ENCODE measurements at places on chromosomes 7 and 10.

- DNase-seq: no peak
These were observed 405.2 kb upstream of the AUTS2 start for GRCh38 chr7:69193061-69193460.

GRCh38 chr10:127973791-127974311 is 66.9 kb downstream of the PTPRE start:
- DNase-seq: no peak

DNA sequence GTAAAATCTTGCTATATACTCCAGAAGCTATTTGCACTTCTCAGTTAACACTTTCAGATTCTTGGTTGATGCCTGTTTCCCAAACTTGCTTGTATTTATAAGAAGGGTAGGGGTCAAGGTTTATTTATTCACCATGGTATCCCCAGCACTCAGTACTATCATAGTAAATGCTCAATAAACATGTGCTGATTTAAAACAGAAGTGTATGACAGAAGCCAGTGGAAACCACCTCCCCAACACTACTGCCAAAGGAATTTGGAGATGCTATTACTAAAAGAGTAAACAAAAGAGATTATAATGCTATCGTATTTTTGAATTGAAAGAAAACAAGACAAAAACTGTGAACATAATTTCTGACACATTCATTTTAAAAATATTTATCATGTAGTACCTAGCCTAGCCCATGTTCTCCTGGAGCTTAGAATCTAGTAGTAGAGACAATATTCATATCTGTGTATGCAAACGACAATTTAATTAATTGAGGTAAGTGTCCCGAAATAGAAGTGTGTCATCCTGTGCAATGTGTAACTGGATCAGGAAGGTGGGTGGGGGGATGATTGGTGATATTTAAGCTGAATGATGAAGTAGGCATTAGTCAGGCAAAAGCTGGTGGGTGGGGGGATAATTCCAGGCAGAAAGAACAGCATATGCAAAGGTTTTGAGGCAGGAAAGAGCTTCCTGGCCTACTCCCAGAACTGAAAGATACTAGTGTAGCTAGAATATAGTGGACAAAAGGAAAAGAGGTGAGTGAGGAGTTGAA is 77.5 kb downstream of the HGF start:
- DNase-seq: no peak

DNA sequence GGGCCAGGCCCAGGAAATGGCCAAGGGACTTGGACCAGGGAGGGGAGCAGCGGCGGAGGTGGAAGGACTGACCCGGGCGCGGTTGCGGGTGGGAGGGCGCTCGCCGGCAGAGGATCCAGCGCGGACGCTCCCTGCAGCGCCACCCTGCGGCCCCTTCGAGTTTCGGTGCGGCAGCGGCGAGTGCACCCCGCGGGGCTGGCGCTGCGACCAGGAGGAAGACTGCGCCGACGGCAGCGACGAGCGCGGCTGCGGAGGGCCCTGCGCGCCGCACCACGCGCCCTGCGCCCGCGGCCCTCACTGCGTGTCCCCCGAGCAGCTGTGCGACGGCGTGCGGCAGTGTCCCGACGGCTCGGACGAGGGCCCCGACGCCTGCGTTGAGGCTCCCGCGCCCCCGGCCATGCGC is 16.8 kb upstream of the ZNF467 start:
- no peak for DNase-seq

- no peak for DNase-seq
These were observed 190.2 kb downstream of the RAMP3 start for GRCh38 chr7:45347804-45348203.

DNA sequence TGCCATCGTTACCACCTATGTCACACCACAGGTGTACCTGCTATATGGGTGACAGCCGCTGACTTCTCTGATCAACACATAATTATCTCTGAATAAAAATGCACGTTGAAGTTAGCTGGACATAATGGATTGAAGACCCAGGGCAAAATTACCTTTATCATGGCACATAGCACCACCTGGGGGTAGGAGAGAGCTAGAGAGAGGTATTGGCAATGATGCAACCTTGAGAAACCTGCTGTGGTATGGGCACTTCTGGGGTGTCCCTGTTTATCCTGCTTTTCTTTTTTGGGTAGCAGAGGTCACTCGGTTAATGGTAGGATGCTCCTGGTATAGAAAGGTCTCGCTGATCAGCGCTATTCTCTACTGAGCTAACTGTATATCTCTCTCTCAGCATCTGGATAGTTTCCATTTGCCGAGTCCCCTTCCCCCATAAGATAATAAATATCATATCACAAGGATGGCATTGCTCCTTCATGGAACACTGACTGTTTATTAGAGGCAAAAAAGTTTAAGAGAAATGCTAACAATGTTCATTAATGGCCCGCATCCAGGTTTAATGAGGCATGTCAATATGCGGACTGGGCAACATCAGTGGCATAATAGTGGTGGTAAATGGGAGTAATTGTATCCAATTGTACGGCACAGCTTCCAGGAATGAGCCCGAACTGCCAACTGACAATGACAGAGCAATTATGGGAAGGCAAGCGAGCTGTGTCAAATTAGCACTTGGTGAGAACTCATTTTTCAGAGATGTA is 323.1 kb downstream of the TFEC start:
- peak; percentile 21 for DNase-seq

DNA sequence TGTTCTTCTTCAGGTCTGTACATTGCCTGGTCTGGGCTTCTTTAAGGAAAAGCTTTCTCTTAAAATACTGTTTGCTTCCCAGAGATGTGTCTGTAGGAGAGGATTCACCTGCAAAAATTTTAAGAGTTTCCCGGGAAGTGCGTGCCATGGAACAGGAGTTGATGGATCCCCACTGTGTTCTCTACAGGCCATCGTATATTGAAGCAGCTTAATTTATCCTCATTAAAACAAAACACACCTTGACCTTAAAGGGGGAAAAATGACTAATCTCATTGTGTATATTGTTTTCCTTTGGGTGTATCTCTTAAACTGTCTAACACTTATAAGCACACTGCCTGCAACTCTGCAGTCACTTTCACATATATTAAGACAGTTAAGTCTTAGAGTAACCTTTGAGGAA is 111.4 kb downstream of the ST7 start:
- DNase-seq: no peak
